Uterus (tissue), 4 donors: ENCODE measurements at places on chromosomes 11 and 22. TPM values are rescaled to one million over a fixed set of nuclear protein-coding genes. Genes with fewer than 3 reads are reported as not detected.
A peak's percentile ranks its signal among the peaks of the same experiment; 100 is the strongest.

DNA sequence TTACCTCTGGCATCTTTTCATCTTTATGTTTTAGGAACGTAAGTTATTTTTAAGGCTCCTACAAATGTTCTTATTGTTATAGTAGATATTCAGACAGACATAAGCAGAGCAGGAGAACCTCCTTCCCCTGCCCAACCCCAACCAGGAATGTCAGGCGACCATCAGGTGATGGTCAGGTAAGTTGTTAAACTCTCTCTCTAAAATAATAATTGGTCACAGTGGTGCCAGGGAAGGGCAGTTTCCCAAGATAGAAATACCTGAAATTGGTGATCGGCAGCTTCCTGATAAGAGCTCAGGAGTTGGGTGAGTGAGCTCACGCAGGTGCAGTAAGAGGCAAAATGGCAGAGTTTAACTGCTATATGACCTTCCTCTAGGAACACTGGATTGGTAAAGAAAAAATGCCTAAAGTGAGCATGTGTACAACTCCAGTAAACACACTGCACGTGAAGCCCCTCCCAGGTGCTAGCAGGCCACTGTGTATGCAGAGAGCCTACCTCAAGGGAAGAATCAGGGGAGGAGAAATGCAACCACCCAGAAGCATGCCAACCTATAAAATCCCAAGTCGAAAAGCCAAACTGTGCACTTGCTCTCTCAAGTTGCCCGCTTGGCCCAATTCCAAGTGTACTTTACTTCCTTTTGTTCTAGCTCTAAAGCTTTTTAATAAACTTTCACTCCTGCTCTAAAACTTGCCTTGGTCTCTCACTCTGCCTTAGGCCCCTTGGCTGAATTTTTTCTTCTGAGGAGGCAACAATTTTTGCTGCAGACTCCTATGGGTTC is 273.9 kb downstream of the SBF2 start:
- DNase-seq, result no peak
- H3K4me1 ChIP-seq, result no peaks in the 10 kb centered on the region
- no peaks in the 10 kb centered on the region for H3K36me3 ChIP-seq
- no peak overlapping the region for H3K27ac ChIP-seq
- H3K4me3 ChIP-seq, result no peak overlapping the region

DNA sequence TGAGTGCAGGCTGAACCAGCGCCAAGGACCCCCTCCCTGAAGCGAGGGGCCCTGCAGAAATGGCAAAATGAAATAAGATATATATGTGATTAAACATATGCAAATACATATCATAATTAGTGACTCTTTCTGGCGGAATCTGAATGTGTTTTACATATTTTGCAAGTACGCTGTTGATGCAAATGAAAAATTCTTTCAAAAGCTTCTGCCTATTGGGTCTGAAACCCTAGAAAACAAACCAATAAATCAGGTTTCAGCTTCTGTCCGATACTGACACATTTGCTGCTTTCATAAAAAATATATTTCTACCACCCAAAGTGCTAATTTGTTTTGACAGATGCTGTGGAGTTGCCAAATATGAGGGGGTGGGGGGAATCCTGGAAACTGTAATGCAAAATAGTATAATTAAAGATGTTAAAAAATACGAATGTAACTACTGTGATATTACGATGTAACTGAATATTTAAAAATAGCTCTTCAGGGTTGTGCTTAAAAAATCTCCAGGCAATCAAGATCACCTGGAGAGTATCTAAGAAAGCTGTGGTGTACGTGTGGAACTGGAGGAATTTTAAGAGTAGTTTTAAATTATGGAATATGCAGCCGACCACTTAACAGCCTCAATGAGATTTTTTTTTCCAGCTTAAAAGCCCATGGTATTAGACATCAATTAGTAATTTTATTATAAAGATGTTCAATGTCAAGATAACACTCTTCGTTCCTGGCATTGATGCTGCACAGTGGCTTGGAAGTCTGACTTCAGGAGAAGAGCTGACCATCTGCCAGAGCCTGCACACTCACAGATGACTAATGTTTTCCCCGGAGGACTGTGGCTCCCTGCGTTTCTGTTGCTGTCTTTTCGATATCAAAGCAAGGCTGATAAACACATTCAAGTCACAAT is 122.2 kb upstream of the RCN1 start:
- no peaks in the 10 kb centered on the region for H3K27me3 ChIP-seq
- peak; percentile 19 for DNase-seq
- no peaks in the 10 kb centered on the region for H3K36me3 ChIP-seq
- H3K27ac ChIP-seq, result no peak overlapping the region
- no peaks in the 10 kb centered on the region for H3K4me1 ChIP-seq

GRCh38 chr11:104625246-104625645 is 273.0 kb downstream of the CASP12 start:
- no peaks in the 10 kb centered on the region for H3K36me3 ChIP-seq
- H3K4me3 ChIP-seq, result no peak overlapping the region
- no peaks in the 10 kb centered on the region for H3K4me1 ChIP-seq
- no peak overlapping the region for H3K27ac ChIP-seq
- no peak for DNase-seq
- H3K27me3 ChIP-seq, result no peaks in the 10 kb centered on the region

- DNase-seq, result no peak
- H3K27me3 ChIP-seq, result no peaks in the 10 kb centered on the region
- H3K36me3 ChIP-seq, result no peaks in the 10 kb centered on the region
- H3K4me1 ChIP-seq, result no peaks in the 10 kb centered on the region
- H3K4me3 ChIP-seq, result no peak overlapping the region
Measured at GRCh38 chr11:105381941-105382340, 227.9 kb upstream of the GRIA4 start.

DNA sequence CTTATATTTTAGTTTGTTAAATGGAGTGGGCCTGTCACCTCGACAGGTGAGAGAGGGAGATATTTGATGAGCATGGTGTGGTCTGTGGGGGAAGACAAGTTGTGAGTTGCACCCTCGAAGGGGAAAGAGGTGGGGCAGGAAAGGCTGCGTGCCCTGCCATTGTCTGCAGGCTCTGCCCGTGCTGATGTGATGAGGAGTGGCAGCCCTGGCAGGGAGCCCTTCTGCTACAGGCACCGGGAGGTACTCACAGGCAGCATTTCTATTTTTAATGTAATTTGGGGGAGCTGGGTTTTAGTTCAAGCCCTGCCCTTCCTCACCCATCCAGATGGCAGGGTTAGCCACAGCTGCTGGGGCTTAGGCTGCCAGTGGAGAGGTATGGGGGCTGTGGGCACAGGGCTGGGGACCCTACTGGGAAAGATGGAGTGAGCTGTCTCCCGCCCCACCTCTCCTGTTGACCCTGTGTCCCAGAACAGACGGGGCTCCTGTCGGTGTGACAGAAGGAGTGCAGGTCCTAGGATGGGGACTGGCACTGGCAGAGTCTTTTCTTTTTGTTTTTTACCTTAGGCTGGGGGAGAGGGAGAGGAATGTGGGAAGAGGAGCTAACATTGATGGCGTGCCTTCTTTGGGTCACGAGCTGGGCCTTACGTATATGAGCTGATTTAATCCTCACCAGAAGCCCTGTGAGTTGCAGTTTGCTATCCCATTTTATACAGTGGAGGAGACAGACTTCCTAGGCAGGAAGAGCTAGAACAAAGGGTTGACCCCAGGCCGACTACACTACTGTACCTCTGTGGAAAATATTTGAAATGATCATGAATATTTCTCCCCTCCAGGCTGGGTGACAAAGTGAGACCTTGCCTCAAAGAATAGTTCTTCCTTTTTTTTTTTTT is 51.6 kb downstream of the CEP164 start:
- no peaks in the 10 kb centered on the region for H3K36me3 ChIP-seq
- H3K27ac ChIP-seq, result no peak overlapping the region
- no peak for DNase-seq
- H3K4me1 ChIP-seq, result no peaks in the 10 kb centered on the region
- H3K27me3 ChIP-seq, result no peaks in the 10 kb centered on the region

RHOD gene
- total RNA-seq, result 10.9 TPM

DNA sequence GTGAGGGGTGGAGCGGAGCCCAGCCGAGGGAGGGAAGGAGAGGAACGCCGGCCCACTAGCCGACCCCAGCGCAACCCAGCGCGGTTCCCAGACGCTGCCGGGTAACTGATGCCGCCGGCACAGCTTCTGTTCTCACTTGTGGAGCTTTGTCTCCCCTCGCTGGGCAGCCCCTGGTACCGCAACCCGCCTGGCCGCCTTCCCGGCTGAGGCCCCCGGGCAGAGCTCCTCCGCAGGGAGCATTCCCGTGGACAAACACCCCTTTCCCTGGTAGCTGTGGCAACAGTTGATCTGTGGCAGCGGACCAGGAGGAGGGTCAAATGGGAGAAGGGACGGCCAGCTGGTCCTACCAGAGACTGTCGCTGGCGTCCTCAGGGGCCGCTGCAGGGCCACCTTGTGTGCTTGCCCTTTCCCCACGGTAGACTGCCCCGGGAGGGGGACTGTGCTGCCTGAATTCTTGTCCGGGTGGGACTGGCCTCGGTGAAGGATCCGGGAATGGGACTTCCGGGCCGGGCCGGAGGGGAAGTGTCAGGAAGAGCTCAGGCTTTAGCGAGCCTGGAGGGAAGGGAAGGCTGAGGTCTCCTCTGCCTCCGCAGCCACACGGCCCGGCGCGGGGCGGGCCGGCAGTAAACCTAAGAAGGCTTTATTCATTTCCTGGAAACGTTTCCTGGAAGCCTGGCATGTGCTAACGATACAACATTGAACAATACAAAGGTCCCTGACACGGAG is 468.0 kb downstream of the OPCML start:
- no peaks in the 10 kb centered on the region for H3K27me3 ChIP-seq
- H3K4me3 ChIP-seq, result peak overlapping the region; percentile 35
- peak overlapping the region; percentile 61 for H3K27ac ChIP-seq
- no peaks in the 10 kb centered on the region for H3K36me3 ChIP-seq
- H3K4me1 ChIP-seq, result no peaks in the 10 kb centered on the region

EHF gene
- total RNA-seq, result 2.2 TPM

MIAT gene
- 5.3 TPM for total RNA-seq

TRPM5 gene
- total RNA-seq, result not detected

DNA sequence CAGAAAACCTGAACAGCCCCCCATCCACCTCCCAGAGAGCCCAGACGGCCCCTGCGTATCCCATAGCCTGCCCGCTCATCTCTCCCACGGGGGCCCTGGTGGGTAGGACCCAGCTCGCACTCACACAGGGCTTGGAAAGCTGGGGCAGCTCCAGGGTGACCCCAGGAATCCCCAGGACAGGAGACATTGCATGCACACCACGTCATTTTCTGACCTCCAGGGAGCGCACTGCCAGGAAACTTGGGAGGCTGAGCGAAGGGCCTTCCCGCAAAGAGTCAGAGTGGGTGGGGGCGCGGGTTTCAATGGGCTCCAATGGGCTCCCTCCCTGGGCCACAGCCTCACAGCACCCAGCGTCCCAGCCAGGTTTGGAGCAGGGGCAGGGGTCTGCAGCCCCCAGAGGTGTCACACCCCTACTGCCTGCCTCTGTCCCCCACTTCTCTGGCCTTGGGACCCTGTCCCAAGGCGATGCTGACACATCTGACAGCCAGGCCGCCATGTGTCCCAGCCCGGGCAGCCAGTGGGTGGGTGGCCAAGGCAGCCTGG is 8.2 kb upstream of the SYT8 start:
- no peaks in the 10 kb centered on the region for H3K27me3 ChIP-seq
- no peaks in the 10 kb centered on the region for H3K4me1 ChIP-seq
- no peak for DNase-seq
- H3K27ac ChIP-seq, result no peak overlapping the region

DNA sequence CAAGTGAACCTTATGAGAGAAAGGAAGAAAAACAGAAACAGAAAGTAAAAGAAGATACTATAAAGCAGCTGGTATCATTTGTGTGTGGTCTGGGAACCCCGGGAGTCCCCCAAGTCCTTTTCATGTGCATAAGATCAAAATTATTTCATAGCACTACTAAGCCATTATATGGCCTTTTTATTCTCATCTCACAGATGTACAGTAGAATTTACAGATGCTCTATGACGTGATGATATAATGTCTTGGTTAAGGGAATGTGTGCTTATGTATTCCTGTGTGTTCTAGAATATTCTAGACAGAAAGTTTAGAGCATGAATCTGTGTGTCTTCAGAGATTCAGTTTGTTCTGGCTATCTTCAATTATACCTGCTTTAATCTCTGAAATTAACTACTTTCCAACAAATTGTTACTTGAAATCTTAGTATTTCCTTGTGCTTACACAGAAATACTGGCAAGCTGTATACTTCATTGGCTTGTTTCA is 8.6 kb upstream of the TPP1 start:
- H3K4me3 ChIP-seq, result no peak overlapping the region
- H3K27ac ChIP-seq, result no peak overlapping the region
- H3K36me3 ChIP-seq, result no peaks in the 10 kb centered on the region

DNA sequence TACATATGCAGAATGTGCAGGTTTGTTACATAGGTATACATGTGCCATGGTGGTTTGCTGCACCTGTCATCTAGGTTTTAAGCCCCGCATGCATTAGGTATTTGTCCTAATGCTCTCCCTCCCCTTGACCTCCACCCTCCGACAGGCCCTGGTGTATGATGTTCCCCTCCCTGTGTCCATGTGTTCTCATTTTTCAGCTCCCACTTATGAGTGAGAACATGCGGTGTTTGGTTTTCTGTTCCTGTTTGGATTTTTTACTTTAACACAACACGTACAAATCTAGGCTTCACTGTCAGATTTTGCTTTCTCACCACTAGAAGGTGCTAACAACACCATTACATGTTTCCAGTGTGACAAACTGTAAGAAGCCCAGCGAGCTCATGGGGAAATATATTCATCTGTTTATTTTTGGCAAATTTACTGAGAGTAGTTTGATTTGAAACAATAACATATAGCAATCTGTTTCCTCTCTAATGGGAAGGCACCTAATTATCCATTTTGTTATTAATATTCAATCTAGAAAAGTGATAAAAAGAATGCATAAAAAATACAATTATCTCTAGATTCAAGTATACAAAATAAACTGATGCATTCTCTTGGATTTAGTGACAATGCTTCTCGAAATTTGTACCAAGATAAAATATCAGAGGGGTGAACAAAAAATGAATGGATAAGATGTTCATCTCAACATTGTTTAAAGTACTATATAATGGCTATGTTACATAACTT is 23.2 kb upstream of the BIRC3 start:
- H3K4me1 ChIP-seq, result peaks cover 3% of the 10 kb centered on the region
- no peak for DNase-seq
- H3K27me3 ChIP-seq, result no peaks in the 10 kb centered on the region

GRCh38 chr22:19638282-19639015 is 75.9 kb upstream of the SEPTIN5 start:
- no peaks in the 10 kb centered on the region for H3K36me3 ChIP-seq
- no peaks in the 10 kb centered on the region for H3K4me1 ChIP-seq
- H3K27me3 ChIP-seq, result no peaks in the 10 kb centered on the region
- no peak for DNase-seq
- no peak overlapping the region for H3K27ac ChIP-seq
- no peak overlapping the region for H3K4me3 ChIP-seq

SF3A1 gene
- 35.3 TPM for total RNA-seq

TPBGL gene
- total RNA-seq, result not detected

FAM111B gene
- total RNA-seq, result not detected
